NCI-H2029 (cell line): ENCODE measurements at places on chromosomes 7 and 10.
A peak's percentile ranks its signal among the peaks of the same experiment; 100 is the strongest.

DNA sequence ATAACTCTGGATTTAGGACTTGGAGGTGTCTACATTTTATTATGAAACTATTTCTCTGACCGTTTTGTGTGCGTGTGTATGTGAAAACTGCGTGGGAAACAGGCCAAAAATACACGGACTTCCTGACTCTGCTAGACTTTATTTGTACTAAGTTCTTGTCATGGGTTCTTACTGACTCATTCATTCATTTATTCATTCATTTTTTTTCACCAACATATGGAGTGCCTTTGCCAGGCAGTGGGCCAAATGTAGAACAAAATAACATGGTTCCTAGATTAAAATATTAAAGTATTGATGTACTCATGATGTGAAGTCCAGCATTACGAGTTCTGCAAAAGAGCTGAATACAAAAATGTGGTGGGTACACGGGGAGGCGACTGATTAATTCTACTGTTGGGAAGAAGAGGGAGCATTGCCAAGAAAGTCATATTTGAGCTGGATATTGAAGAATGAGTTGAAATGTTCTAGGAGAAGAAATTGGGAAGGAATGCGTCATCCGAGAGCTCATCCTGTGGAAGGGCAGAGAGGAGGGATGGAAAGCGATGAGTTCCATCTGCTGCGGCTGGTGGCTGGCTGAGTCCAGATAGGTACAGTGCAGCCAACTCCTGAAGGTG lies 24.6 kb downstream of the CACNB2 start:
- no peak for DNase-seq

GRCh38 chr10:89073719-89074118 lies 83.1 kb downstream of the FAS start:
- no peak for DNase-seq

DNA sequence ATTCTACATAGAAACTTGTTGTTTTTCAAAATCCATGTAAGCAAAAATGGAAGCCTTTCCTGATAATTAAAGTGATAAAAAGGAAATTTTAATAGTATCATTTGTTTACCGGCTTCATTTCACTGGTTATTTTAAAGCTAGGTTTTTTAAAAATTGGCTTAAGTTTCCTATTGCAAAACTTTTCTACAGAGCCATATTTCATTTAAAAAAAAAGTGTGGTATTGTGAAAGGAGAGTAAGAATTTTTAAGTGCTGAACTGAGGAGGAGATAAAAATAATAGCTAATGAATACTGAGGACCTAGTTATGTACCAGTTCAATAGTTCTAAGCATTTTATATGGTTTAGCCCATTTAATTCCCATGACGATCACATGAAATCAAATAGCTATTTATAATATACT lies 172.2 kb upstream of the COL1A2 start:
- DNase-seq = no peak

- DNase-seq = no peak
Measured at GRCh38 chr7:140714331-140715040, 18.0 kb downstream of the NDUFB2 start.

DNA sequence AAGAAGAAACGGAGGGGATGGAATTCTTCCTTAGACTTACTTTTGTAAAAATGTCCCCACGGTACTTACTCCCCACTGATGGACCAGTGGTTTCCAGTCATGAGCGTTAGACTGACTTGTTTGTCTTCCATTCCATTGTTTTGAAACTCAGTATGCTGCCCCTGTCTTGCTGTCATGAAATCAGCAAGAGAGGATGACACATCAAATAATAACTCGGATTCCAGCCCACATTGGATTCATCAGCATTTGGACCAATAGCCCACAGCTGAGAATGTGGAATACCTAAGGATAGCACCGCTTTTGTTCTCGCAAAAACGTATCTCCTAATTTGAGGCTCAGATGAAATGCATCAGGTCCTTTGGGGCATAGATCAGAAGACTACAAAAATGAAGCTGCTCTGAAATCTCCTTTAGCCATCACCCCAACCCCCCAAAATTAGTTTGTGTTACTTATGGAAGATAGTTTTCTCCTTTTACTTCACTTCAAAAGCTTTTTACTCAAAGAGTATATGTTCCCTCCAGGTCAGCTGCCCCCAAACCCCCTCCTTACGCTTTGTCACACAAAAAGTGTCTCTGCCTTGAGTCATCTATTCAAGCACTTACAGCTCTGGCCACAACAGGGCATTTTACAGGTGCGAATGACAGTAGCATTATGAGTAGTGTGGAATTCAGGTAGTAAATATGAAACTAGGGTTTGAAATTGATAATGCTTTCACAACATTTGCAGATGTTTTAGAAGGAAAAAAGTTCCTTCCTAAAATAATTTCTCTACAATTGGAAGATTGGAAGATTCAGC lies 158.7 kb upstream of the LANCL2 start:
- no peak for DNase-seq

DNA sequence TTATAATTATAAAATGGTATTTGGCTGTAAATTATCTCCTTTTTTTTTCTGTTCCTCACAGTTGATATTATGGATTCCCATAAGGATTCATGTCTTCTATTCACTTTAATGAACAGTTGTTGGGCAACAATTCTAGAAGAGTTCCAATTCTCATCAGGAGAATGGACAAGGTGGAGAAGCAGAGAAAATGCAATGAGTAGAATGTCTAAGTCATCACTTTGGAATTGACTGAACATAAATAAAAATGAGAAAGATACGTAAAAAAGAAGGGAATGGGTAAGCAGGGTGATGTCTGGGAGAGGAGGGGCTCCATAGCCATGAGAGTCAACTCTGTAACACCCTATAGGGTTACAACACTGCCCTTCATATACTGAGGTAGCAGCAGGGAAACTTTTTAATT lies 1.8 kb upstream of the CAV2 start:
- no peak for DNase-seq

GRCh38 chr10:11018432-11018841 lies 765 bp downstream of the CELF2 start:
- no peak for DNase-seq

GRCh38 chr7:12458520-12459131 lies 55.0 kb upstream of the VWDE start:
- peak; percentile 58 for DNase-seq

DNA sequence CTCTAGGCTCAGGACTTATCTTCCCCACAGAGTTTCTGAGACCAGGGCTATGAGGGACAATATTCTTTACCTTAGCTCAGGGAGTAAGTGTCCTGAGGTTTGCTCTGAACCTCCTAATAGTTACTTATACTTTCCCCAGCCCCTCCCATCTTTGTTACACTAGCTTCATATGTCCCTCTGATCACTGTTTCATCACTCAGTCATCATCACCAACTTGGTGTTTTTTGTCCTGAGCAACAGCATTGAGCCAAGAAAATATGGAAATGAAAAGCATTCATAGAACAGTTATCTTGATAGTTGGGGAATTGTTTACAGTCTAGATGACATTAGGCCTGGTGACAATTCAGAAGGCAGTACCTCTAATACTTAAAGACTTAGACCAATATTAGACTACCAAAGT lies at the start of gene PRSS37:
PRSS37 (minus strand) TSS at position 101 of the 400 bp plus-strand sequence. CDS start 436 bp downstream, outside the sequence.
- no peak for DNase-seq

GRCh38 chr7:33674804-33675411 lies 230.4 kb upstream of the BMPER start:
- no peak for DNase-seq

DNA sequence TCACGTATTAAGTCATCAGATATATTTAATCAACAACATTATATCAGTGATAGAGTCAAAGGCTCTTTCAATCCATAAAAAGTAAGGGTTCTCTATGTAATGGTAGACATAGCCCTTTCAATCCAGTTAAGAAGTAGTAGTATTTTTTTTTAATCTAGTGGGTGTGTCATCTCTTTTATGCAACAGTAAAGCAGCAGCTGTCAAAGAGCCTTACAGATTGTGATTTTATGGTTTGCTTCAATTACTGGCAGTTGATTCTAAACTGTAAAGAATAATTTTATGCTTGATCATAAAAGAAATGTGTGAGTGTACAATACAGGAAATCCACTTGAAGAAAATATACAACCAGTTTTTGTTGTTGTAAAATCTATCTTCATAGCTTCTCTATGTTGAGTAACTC lies 902.6 kb upstream of the MBL2 start:
- no peak for DNase-seq

- no peak for DNase-seq
Measured at GRCh38 chr10:88395677-88396076, 187.4 kb downstream of the RNLS start.

DNA sequence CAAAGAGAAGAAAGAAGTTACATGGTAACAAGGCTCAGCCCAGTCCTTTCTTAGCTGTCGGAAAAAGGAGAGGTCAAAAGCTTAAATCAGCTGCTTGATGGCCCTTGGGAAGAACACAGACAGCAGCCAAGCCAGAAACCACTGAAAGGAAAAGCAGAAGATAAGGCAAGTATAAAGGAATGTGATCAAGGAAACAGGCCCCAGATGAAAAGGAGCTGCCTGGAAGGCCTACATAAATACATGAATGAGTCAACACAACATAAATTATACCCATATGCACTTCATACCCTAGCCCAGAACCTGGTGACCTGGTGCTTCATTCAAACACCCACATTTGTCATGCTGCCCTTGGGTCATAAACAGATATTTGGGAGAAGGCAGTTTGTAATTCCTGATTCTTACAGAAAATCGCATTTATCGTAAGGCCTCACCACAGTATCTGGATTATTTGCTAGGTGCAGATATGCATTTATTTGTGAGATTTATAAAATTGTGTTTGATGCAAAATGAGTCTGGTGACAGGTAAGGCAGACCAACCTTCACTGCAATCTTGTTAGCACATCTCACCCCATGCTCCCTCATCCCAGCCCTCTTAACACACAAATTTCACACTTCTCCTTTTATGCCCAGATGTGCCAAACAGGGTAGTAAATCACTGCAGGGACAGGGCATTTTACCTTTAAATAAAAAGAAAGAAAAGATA lies 94.9 kb upstream of the KCNIP2 start:
- DNase-seq = no peak

DNA sequence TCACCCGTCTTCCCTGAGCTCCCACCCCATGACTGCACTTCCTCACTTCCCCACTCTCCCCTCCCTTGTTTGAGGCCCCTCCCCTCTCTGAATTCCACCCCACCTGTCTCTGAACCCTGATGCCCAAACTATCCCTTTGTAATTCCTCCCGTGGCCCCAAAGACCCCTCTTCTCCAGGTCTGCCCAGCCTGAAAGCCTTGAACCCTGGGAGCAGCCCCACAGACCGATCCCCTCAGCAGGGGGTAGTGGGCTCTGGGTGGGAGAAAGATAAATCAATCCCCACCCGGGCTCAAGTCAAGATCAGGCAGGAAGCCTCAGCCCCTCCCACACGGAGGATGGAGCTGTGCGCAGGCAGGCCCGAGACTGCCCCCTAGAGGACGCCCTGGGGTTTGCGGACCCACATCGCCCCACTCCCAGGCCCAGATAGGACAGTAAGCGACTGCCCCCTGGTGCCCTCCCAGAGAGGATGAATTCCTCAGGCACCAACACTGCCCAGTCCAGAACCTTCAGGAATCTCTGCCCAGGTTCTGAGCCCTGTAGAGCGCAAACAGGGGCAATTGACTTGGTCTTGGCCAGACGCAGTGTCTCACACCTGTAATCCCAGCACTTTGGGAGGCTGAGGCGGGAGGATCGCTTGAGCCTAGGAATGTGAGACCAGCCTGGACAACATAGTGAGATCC lies 11.7 kb downstream of the HSPB1 start:
- peak; percentile 61 for DNase-seq

- no peak for DNase-seq
Measured at GRCh38 chr7:106269254-106269961, 15.4 kb downstream of the NAMPT start.

DNA sequence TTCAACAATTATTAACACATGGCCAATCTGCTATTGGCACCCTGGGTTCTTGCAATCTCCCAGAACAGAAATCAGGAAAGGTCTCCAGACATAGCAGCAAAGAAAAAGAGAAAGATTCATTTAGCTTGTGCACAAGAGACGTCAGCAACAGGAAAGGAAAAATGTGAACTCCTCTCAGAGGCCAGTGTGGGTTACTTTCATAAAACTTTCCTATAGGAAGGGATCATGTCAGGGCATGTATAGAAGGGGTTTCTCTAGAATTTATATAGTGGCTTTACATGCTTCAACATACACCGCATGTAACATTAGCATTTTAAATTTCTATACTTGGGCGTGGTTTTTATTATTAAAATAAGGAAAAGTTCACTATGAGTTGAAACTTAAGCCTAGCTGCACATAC lies 725.1 kb downstream of the SORCS1 start:
- DNase-seq = no peak

DNA sequence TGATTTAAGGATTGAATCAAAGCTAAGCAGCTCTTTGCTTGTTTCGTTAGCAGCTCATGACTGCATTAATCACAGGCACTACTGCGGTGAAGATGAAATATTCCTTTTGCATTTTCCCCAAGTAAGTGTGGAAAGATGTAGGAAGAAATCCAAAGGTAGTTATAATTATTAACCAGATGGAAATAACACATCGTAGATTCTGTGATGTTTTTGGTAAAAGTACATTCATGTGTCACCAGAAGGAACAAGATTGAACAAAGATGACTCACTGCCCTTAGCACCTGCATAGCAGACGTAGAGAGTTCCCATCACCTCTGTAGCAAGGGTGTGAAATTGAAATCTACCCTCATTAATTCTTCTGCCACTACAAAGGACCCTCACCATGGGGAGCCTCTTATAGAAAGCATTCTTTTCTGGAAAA lies 37.1 kb downstream of the SMURF1 start:
- DNase-seq = no peak

DNA sequence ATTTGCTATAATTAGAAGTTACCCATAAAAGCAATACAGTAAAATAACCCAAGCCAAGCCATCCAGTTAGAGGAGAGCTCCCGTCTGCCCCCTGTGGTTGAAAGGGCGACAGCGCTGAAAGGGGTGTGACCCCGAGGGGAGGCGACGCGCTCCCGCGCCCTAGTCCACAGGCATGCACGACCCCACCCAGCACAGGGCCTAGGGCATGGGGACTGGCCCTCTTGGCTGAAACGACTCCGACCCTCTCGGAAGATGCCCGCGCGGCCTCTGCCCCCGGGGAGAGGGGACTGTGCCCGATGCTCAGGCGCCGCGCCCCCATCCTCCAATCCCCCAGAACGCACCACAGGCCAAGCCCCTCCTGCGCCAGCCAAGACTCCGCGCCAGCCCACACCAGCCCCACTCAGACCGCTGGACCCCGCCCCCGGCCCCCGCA lies 64.0 kb downstream of the CSGALNACT2 start:
- no peak for DNase-seq

GRCh38 chr10:29244978-29245377 lies 43.9 kb upstream of the LYZL1 start:
- DNase-seq = no peak

GRCh38 chr10:27997865-27998177 lies 1.1 kb downstream of the ODAD2 start:
- no peak for DNase-seq

GRCh38 chr10:101660256-101660655 lies 34.7 kb downstream of the FBXW4 start:
- DNase-seq = no peak

- peak; percentile 34 for DNase-seq
Measured at GRCh38 chr10:98528166-98528804, 81.5 kb upstream of the HPS1 start.

GRCh38 chr10:35909121-35909720 lies 267.1 kb upstream of the FZD8 start:
- no peak for DNase-seq
